ENCODE measurements at places on chromosomes 7 and 10. TPM values are rescaled to one million over a fixed set of nuclear protein-coding genes. Genes with fewer than 3 reads are reported as not detected.

H2BK1 gene
- not detected for total RNA-seq

PAPSS2 gene
- total RNA-seq: 77.7 TPM

EMX2 gene
- 2.2 TPM for total RNA-seq

PRF1 gene
- not detected for total RNA-seq

MLXIPL gene
- total RNA-seq: not detected

SEMA3E gene
- 2.0 TPM for total RNA-seq

ICA1 gene
- total RNA-seq: 1.3 TPM

UROS gene
- total RNA-seq: 69.7 TPM

OR9A2 gene
- not detected for total RNA-seq

NUTM2E gene
- total RNA-seq: not detected

NXPH1 gene
- not detected for total RNA-seq

GPR15LG gene
- total RNA-seq: not detected

HOXA4 gene
- total RNA-seq: 0.37 TPM

SVIL gene
- 10.5 TPM for total RNA-seq
